Inflammatory macrophage treated with lipopolysaccharide for 1 hour (primary cell): ENCODE measurements at places on chromosomes 11 and 22.

GRCh38 chr22:45019861-45020655 is 10.3 kb upstream of the PHF21B start:
- no peak for DNase-seq

DNA sequence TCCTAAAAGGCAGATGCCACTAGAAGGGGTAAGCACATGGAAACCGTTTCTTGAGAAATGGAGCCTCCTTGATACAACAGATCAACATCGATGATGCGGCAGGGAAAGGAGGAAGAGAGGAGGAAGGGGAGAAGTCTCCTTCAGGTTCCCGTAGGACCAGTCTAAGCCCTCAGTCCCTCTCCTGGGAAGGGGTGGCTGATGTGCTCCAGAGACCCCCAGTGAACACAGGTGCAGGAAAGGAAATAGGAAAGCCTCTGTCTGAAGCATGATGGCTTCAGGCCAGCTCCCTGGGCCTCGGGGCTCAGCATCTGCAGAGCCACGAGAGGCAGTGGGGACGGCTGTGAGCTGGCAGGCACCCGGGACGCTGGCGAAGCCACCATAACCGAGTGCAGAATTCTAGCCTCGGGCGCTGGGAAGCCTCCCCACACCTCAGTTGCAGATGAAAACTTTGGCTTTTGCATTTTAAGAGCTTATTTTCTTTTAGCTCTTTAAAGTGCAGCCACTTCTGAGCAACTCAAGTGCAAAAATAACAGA is 1.8 kb downstream of the SPATA19 start:
- no peak for DNase-seq

DNA sequence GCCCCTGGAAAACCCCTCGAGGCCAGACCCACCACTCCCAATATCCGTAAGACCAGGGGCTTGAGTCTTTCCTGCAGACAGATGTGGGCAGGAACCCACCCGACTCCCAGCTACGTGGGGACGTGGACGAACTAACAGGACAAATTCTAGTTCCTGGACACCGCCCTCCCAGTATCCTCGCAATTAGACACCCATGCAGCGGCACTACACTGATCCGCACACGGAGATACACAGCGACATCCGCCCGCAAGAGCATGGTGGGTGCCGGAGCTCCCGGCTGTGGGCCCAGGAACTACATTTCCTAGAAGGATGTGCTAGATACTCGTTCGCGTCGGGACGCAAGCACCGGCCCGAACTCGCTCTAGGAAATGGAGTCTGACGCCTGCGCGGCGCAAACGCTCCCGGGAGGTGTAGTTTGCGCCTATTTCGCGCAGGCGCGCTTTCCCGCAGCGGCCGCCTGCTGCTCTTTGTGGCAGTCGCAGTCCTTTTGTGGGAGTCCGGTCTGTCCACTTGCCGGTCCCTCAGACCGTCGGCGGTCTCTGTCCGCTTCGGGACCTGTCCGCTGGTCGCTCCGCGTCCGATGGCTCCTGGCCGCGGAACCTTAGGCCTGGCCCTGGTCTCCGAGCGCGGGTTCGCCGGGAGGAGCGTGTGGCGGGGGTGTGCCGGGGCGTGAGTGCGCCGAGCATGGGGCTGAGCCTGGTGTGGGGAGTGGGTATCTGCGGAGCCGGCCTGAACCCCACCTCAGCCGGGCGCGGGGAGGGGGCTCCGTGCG is at the start of gene ZNF74:
Gene ZNF74, plus strand, starts transcription at position 447 of the 772 bp plus-strand sequence. CDS start 478 bp downstream, outside the sequence.
- DNase-seq, result peak; percentile 85

GRCh38 chr11:102727890-102728289 is 3.1 kb upstream of the MMP8 start:
- DNase-seq, result peak; percentile 88

DNA sequence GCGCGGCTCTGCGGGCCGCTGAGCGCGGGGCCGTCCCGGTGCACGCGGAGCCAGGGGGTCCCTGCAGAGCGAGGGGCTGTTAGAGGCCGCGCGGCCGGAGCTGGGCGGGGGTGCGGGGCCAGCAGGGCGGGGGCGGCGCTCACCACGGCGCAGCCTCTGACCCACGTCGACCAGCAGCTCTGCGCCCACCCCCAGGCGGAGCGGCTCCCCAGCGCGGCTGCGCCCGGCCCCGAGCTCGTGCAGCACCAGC is 385 bp upstream of the SCO2 start:
- no peak for DNase-seq

- no peak for DNase-seq
These were observed 31.3 kb downstream of the NEFH start for GRCh38 chr22:29511126-29511862.
